ENCODE measurements at places on chromosomes 4 and X.

DNA sequence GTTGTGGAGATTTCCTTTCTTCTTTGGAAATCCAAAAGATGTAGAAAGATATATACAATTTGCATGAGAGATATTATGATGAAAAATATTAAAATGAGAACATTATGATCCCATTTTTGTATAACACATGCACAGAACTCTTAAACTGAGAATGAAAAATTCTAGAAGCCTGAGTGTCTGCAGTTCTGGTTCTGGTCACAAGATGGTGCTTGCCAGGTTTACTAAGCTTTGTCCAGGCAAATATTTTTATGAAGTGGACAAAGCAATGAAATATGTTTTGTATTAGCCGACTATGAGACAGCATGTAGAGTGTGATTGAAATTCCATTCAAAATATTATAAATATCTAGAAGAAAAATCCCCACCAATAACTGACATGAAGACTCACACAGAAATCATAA lies 2.2 kb downstream of the PWWP3B start:
- DNase-seq, result peak; percentile 30

- DNase-seq, result no peak
These were observed 25.7 kb downstream of the ZNF185 start for GRCh38 chrX:152923599-152923998.

- no peak for DNase-seq
These were observed 332.9 kb upstream of the PITX2 start for GRCh38 chr4:110955748-110956147.

DNA sequence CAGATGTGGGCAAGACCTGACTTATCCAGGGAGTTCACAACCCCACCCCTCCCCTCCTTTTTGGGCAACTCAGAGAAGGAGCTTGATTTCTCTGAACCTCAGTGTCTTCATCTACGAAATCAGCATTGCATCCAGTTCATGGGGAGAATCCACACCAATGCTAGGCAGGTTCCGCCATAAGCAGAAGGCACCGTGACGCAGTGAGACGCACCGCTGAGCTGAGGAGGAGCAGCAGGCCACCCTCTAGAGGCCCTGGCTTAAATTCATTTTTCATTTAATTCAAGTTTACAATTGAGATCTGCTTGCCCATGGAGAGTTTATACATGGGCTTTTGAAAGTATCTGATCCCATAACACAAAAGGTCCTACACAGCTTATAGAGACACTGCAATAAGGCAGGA lies 55.7 kb downstream of the CPZ start:
- no peak for DNase-seq

DNA sequence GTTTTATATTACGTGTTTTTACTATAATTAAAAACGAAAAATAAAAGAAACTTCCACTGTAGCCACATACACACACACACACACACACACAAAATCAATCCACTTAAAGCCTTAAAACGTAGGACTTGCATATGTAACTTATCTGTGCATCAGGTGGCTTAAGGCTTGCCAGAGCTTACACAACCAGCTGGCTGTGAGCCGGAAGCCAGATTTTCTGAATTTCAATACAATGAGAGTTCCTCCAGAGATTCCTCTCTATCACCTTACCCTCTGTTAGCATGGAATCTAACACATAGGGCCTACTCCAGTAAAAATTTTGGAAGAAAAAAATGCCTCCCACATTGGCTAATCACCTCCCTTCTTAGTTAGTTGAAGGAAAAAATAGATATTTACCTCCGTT lies 27.9 kb upstream of the SLITRK4 start:
- no peak for DNase-seq

DNA sequence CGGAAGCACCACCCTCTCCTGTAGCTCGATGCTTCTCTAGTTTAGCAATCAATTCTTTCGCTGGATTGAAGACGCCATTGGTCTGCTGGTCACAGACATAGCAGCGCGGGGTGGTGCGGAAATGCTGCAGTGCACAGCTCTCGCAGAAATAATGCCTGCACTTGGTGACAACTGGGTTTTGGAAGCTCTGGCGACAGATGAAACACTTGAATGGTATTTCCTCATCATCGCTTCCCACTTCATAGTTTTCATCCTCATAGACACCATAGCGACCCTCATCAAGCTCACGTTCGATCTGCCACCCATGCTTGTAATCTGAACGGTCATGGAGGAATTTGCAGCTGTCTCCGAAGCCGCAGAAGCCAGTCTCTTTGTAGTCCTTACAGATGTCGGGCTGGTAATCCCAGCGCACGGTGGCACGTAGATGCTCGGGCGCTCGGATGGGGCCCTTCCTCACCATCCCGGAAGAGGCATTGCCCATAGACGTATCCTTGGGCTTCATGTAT lies 854 bp downstream of the RNF113A start:
- peak; percentile 17 for DNase-seq

GRCh38 chr4:61336916-61337315 lies 136.8 kb downstream of the ADGRL3 start:
- no peak for DNase-seq

All from NCI-H510A treated with DMSO at 0.1 percent for 48 hours (cell line).